ENCODE measurements at places on chromosomes 5 and 9.

DNA sequence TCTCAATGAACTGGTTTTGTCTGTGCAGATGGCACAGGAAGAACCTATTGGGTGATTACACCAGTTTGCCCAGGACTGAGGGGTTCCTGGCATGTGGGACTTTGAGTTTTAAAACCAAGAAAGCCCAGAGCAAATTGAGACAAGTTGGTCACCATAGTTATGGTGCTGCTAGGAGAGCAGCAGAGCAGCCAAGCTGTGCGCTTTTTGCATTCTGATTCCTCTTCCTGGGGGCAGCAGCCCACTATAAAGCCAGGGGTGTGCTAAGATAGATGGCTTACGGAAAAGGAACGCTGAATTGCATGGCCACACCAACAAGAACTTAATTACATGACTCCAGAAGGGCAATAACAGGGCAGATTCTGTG, 49.7 kb downstream of the TIMD4 start:
- DNase-seq: no peak

DNA sequence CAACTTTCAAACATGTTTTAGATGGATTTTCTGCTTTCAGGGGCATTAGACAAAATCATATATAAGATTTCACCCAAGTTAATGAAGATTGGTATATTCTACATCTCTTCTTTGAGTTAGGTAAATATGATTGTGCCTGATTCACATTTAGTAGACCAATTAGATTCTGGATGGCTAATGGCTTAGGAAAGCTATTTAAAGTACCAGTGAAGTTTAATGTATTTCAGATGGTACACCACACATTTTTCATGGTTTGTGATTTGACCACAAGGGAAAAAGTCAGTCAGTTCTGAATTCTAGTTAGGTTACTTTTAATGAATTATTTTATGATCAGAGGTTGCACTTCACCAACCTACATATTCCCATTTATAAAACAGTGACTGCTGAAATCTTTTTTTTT, 409.7 kb downstream of the ADGRV1 start:
- no peak for DNase-seq

- no peak for DNase-seq
These were observed 348.0 kb downstream of the ZNF608 start for GRCh38 chr5:124398460-124398859.

DNA sequence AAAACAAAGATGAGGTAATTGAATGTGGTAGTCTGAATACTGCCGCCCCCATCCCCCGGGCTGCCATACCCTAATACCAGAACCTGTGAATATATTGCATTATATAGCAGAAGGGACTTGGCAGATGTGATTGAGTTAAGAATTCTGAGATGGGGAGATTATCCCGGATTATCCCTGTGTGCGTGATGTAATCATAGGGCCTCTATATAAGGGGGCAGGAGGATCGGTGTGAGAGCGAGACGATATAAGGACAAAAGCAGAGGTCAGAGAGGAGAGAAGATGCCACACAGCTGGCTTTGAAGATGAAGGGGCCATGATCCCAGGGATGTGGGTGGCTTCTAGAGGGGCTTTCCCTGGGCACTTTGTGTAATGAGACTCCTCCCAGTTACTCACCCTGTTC, 101.7 kb upstream of the TLE1 start:
- DNase-seq: no peak

Measured in CD4-positive, alpha-beta memory T cell (primary cell).